Activated naive CD4-positive, alpha-beta T cell (primary cell): ENCODE measurements at places on chromosomes 5 and 9.

DNA sequence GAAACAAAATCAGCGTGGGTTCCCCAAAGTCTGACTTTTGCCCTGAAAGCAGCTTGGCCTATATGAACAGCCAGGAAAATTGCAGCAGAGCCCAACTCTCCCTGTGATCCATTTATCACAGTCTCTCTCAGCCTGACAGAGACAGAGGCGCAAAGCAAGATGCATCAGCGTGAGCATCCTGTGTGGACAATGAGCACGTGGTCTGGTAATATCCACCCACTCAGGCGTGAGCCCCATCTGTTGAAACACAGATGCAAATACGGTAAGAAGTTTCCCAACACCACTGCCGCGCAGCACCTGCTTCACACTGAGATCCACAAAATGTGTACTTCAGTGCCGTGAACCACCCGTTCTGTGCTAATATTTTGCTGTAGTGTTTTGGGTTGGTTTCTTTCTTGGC lies 114.6 kb downstream of the MRPL36 start:
- DNase-seq, result no peak

DNA sequence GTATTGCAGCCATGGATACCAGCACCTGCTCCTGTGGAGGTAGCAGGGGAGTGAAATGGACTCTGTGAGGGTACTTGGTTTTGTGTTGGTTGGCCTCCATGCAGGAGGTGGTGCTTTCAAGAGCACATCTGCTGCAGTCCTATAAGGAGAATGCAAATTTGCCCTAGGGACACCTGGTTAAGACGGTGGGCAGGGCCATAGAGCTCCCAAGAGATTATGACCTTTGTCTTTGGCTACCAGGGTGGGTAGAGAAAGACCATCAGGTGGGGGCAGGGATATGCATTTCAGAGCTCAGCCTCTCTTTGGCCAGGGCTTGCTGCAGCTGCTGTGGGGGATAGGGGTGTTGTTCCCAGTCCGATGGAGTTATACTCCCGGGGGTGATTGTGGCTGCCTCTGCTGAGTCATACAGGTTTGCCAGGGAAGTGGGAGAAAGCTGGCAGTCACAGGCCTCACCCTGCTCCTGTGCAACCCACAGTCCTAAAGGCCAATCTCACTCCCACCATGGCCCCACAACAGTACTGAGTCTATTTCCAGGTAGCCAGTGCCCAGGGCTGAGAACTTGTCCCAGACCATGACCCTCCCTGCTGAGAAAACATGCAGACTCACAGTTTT lies 14.0 kb upstream of the PDLIM4 start:
- DNase-seq, result no peak

- no peak for DNase-seq
Measured at GRCh38 chr9:133707763-133708245, 30.3 kb downstream of the SARDH start.

- DNase-seq, result no peak
Measured at GRCh38 chr5:41447650-41448510, 62.5 kb downstream of the PLCXD3 start.

- DNase-seq, result no peak
Measured at GRCh38 chr5:135861641-135862040, 27.2 kb downstream of the SLC25A48 start.

GRCh38 chr9:32554107-32554506 lies 1.7 kb upstream of the TOPORS start:
- DNase-seq, result no peak

- DNase-seq, result no peak
Measured at GRCh38 chr5:160287378-160288051, 24.8 kb downstream of the CCNJL start.

DNA sequence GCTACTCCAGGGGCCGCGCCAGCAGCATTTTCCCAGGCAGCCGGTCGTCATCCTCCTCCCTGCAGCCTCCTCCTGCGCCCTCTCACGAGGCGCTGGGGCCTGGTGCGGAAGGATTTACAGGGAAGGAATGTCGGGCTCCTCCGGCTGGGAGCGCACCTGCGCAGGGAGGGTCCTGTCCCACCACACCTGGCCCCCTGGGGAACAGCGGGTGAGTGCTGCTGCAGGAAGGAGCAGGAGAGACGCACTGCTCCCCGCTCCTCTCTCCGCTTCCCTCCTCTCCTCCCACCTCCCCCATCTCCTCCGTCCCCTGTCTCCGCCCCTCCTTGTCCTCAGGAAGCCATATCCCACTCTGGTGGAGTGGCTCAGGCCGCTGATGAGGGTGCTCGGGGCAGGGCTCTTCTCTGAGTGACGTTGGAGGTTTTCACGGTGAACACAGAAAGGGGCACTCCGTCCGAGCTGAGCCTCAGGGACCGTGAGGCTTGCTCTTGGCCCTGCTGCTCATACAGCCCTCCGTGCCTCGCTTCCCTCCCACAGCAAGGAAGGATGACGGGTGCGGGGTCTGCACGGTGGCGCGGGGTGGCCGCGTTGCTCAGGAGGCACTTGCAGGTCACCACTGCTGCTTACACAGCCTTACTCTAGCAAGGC lies 31.3 kb downstream of the IRX4 start:
- no peak for DNase-seq

- no peak for DNase-seq
Measured at GRCh38 chr5:59599729-59600128, 293.8 kb downstream of the PDE4D start.

- DNase-seq, result no peak
Measured at GRCh38 chr5:105587963-105588662, 2025.5 kb upstream of the NUDT12 start.

DNA sequence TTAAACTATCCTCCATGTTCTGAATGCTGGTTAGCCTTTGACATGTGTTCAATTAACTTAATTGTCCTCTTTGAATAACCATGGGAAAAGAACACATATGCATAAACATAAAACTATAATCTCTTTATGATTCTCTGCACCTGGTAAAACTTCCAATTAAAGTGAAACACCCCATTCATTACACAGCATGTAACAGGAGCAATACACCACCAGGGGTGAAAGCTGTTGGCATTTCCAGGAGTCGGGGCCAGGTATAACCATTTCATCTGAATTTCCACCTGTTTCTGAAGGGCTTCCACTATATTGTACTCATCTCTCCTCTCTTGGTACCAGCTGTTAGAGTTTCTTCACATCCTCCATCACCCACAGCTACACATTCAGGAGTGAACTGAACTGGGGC lies 303.8 kb downstream of the EDIL3 start:
- no peak for DNase-seq

DNA sequence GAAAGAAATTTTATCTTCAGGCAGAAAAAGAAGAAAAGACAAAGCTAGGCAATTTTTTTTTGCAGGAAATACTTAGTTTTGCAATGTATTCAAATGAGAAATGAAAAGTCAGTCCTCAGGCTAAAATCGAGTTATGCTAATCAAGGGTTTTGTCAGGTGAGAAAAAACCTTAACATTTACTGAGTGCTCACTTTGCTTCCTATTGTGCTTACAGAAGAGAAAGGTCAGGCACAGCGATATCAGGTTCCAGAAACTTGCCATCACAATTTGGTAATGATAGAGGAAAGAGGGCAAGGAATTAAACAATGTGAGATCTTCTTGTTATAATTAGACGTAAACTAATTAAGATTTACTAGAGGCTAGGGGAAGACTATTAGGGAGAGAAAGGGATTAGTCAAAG lies 431.7 kb upstream of the CTNND2 start:
- DNase-seq, result no peak
